ENCODE measurements at places on chromosomes 1 and 21. TPM values are rescaled to one million over a fixed set of nuclear protein-coding genes. Genes with fewer than 3 reads are reported as not detected.
A peak's percentile ranks its signal among the peaks of the same experiment; 100 is the strongest.

- H3K4me3 ChIP-seq, result peak within 1 kb of the TSS; percentile 96
- peaks cover 47% of the 10 kb centered on the region for H3K4me1 ChIP-seq
- DNase-seq, result peak; percentile 86
- H3K36me3 ChIP-seq, result no peaks in the 10 kb centered on the region
Observed at GRCh38 chr1:27341525-27342252, at the start of gene SYTL1. SYTL1 (plus strand) TSS chr1:27342022; CDS start chr1:27345335, 3,313 bp downstream.

DNA sequence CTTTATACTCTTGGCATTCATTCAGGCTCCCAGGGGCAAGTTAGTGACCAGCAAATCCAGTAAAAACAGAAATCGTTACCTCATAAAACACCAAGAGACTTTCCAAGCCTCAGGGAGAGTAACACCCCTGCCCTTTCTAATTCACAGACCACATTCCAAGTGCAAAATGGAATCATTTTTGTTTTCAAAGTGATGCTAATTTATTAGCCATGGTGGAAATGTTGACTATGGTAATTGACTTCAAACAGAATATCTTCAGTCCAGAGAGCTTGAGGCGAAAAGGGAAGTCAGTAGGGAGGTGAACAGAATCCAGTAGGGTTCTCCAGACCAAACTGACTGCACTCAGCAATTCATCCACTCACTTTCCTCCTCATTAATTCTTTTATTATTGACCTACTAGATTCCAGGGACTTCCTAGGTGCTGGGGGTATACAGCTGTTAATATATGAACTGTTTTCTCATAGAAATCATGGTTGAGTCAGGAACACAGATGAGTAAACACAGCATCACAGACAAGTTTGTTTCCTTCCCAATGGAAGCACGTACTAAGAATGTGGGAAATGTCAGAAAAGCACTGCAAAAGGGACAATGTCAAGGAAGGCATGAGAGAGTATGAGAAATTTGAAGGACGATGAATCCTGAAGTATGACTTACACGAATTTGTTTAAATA is 388.5 kb upstream of the C1orf87 start:
- no peaks in the 10 kb centered on the region for H3K36me3 ChIP-seq
- H3K27ac ChIP-seq, result no peak overlapping the region
- no peaks in the 10 kb centered on the region for H3K4me1 ChIP-seq

GRCh38 chr1:54866801-54867716 is 19.9 kb downstream of the DHCR24 start:
- H3K27ac ChIP-seq, result no peak overlapping the region
- no peak for DNase-seq
- peaks cover 33% of the 10 kb centered on the region for H3K36me3 ChIP-seq

DNA sequence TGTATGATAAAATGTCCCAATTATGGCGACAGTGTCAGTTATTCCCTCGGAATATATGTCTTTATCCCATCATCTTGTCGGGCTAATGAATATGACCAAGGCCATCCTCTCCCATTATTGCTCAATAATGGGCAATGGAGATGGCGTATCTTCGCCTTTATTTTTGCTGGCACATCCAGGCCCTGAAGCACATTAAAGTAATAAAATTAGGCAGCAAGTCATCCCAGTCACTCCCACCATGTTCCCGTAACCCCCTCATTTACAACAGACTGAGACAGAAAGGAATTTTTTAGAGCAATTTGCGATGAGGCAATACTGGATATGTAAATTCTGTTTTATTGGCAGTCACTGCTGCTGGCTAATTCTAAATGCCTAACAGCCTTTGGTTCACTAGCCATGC is 35.3 kb downstream of the CLIC6 start:
- DNase-seq, result peak; percentile 28
- no peak overlapping the region for H3K27ac ChIP-seq
- peaks cover 21% of the 10 kb centered on the region for H3K27me3 ChIP-seq
- peaks cover 8% of the 10 kb centered on the region for H3K4me1 ChIP-seq
- no peaks in the 10 kb centered on the region for H3K36me3 ChIP-seq

DNA sequence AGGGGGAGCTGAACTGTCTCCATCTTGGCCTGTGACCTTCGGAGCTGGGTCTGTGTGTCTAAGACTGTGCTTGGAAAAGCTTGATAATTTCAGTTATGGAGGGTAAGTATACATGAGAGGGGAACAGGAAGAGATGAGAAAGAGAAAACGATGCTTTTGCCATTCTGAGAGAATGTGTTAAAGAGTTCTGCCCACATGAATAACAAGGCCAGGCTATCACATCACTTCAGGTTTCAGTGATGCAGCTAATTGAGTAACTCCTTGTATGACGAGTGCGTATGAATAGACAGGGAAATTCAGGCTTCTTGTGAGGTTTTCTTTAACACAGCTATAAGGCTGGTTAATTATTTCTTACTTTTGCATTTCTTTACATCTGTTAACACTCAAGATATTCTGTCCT is 81.0 kb downstream of the PLPPR5 start:
- peaks cover 2% of the 10 kb centered on the region for H3K27me3 ChIP-seq
- no peak overlapping the region for H3K27ac ChIP-seq
- no peak overlapping the region for H3K4me3 ChIP-seq
- H3K36me3 ChIP-seq, result no peaks in the 10 kb centered on the region
- no peak for DNase-seq

DNA sequence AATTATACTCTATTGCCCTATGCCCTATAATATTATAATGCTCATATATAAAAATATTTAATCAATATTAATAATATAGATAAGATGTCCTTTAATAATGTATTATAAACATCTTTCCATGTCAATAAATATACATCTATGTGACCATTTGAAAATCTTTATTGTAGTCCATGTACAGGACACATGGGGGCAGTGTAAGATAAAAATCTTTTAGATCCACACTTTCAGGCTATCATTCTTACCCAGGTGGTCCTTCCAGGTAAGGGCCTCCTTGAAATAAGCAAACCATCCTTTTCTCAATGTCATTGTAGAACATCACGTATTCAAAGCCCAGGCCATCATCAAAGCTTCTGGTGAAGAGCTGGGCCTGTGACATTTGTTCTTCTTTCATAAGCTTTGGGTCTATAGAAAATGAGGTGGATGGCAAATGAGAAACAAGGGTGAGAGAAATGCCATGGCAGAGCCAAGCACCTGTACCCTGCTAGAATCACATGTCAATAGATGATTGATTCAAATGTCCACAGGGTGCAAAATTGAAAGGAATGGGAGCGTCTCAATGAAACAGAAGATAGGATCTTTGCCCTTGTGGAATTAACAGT is 20.2 kb downstream of the THEM4 start:
- H3K27ac ChIP-seq, result no peak overlapping the region
- H3K36me3 ChIP-seq, result peaks cover 32% of the 10 kb centered on the region
- DNase-seq, result no peak
- H3K4me3 ChIP-seq, result no peak overlapping the region
- H3K4me1 ChIP-seq, result no peaks in the 10 kb centered on the region

DNA sequence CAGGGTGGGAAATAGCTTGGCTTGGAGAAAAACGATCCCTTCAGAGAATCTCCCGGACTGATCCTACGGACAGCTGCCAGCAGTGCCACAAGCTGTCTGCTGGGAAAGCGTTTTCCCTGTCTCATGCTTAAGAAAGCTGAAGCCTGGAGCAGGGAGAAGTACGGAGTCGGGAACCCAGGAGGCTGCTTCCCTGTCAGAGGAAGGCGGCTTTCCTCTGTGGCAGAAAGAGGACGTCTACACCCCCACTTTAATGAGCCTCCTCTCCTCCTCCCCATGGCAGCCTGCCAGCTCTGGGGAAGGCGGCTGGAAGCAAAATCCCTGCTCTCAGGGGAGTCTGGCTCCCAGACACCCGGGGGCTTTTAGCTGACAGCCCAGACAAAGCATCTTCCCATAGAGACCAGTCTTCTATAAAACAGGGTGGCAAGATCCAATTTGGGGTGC is 7.3 kb downstream of the KIF21B start:
- peak overlapping the region; percentile 65 for H3K4me3 ChIP-seq
- DNase-seq, result no peak

GRCh38 chr1:85319931-85320330 is 43.5 kb upstream of the BCL10 start:
- no peaks in the 10 kb centered on the region for H3K36me3 ChIP-seq
- H3K4me1 ChIP-seq, result peaks cover 10% of the 10 kb centered on the region
- peaks cover 64% of the 10 kb centered on the region for H3K27me3 ChIP-seq
- DNase-seq, result no peak

DNA sequence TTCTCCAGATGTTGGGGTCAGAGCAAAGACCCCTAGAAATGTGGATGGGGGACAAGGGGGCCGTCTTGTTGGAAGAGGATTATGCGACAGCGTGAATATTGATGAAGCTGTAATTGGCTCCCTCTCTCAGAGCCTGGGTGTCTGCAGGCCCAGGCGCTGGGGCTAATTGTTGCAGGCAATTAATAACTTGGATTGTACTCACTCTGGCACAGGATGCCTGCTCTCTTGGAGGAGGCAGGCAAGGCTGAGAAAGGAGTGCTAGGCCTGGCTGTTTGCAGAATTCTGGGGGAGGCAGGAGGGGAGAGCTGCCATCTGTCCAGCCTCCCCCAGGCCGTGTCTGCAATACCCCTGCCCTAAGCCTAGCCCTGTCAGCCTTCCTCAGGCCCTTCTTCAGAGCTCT is 4.1 kb upstream of the DISP3 start:
- peaks cover 6% of the 10 kb centered on the region for H3K4me1 ChIP-seq
- H3K27me3 ChIP-seq, result peaks cover 16% of the 10 kb centered on the region
- no peak for DNase-seq
- no peak overlapping the region for H3K27ac ChIP-seq

GRCh38 chr1:89527750-89528381 is 3.2 kb downstream of the LRRC8B start:
- no peak overlapping the region for H3K27ac ChIP-seq
- no peak overlapping the region for H3K4me3 ChIP-seq
- peaks cover 5% of the 10 kb centered on the region for H3K27me3 ChIP-seq
- no peak for DNase-seq
- H3K36me3 ChIP-seq, result no peaks in the 10 kb centered on the region
- H3K4me1 ChIP-seq, result peaks cover 20% of the 10 kb centered on the region

DNA sequence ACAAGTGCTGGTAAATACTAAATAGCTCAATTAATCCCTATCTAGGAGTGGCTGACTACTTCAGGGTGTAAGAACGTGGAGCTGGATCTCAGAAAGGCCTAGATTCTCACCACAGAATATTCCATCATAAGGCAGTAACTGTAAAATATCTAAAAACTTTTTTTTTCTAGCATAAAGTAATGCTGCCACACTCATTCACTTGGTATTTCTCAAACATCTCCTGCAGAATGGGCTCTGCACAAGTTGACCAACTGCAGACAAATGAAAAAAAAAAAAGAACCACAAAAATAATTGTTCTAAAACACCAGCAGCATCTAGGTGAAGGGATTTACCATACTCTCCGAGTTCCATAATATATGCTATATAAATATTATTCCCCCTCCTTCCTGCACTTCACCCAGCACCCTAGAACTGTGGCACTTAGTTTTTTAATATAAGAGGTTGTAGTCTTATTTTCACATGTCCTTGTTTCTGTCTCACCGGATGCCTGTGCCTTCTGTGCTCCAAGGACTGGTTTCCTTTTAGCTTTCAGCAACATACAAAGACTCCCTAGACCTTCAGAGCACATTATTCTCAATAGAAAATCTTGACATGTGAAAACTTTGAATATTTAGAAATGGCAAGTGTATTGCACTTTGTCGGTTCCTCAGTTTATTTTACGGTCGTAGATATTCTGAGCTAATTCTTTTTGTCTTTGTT is 8.9 kb downstream of the VSIG8 start:
- H3K36me3 ChIP-seq, result no peaks in the 10 kb centered on the region
- peaks cover 13% of the 10 kb centered on the region for H3K4me1 ChIP-seq
- no peaks in the 10 kb centered on the region for H3K27me3 ChIP-seq
- H3K4me3 ChIP-seq, result peak overlapping the region; percentile 73

- H3K27ac ChIP-seq, result no peak overlapping the region
- H3K4me3 ChIP-seq, result no peak overlapping the region
- H3K27me3 ChIP-seq, result no peaks in the 10 kb centered on the region
- no peaks in the 10 kb centered on the region for H3K36me3 ChIP-seq
- H3K4me1 ChIP-seq, result peaks cover 12% of the 10 kb centered on the region
Observed at GRCh38 chr1:151515265-151515664, 4.1 kb downstream of the CGN start.

Gene PEX10
- 18.9 TPM for total RNA-seq

Gene GJA9
- total RNA-seq, result not detected

Gene MROH9
- total RNA-seq, result not detected

Gene CASZ1
- 17.8 TPM for total RNA-seq

Gene RNF186
- total RNA-seq, result not detected

Gene KRTAP13-2
- total RNA-seq, result not detected

Gene ZNF695
- 1.2 TPM for total RNA-seq

Gene RHD
- not detected for total RNA-seq

Gene AK5
- not detected for total RNA-seq

Gene SMG7
- total RNA-seq, result 90.2 TPM

Gene DNAI4
- 0.76 TPM for total RNA-seq

Gene DNAH14
- total RNA-seq, result 1.7 TPM

Gene HOOK1
- 2.6 TPM for total RNA-seq

Gene KRTAP26-1
- total RNA-seq, result not detected

Measured in natural killer cell treated with Interleukin-12 subunit alpha and Interleukin-12 subunit beta and Interleukin-15 and Interleukin-18, amount 100 ng/mL, for 72 hours (primary cell).